ENCODE measurements at places on chromosomes 4 and X.
A peak's percentile ranks its signal among the peaks of the same experiment; 100 is the strongest.

DNA sequence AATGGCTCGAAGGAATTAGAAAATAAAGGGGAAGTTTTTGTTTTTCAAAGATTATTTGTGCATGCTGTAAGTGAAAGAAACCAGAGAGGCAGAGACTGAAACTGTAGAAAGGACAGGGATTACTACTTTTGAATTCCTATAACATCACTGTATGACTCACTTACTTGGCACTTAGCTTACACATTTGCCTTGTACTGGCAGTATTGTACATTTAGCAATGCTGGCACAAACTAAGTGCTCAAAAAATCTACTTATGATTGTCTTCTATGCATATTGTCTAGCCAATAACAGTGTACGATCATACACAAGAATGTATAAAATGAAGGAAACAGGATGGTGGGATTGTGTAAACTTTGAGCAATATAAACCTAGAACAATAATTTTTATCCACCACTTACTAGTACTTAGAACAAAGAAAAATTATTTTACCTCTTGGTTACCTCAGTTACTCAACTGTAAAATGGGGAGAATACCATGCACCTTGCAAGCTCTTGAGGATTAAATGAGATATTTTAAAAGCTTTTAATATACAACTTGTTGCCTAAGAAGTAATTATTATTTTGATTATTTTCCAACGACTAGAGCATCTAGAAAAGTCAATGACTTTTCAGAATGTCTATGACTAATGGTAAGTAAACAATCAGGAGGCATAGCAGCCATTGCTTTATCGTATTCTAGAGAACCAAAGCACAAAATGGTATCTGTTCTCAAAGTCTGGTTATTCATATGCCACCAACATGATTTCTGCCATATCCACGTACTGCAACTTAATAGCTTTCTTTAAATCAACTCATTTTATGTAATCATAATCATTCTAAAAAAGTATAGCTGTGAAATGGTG, 4.7 kb downstream of the FAM120C start:
- DNase-seq = no peak

GRCh38 chrX:76026292-76026691, 146.6 kb upstream of the PBDC1 start:
- DNase-seq = no peak

GRCh38 chr4:182547435-182547834, 304.2 kb downstream of the TENM3 start:
- no peak for DNase-seq

- no peak for DNase-seq
Observed at GRCh38 chr4:73055241-73055897, 14.1 kb downstream of the COX18 start.

DNA sequence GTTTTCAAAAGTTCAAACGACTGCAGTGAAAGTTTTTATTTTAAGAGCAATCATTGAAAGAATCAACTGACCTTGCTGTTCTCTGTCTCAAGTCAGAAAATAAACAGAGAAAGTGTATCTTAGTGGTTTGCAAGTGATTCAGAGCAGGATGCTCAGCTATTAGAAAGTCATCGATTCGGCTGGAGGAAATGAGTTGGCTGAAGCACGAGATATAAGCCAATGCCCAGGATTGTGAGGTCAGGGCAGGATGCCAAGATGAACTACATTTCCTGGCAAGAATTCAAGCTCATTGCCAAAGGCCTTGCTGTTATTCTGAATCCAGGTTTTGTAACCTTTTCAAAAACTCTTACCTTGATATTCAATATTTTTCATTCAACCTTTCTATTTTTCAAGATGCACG, 541.4 kb upstream of the BOD1L1 start:
- peak; percentile 93 for DNase-seq

- no peak for DNase-seq
Observed at GRCh38 chr4:16764622-16765021, 133.8 kb downstream of the LDB2 start.

DNA sequence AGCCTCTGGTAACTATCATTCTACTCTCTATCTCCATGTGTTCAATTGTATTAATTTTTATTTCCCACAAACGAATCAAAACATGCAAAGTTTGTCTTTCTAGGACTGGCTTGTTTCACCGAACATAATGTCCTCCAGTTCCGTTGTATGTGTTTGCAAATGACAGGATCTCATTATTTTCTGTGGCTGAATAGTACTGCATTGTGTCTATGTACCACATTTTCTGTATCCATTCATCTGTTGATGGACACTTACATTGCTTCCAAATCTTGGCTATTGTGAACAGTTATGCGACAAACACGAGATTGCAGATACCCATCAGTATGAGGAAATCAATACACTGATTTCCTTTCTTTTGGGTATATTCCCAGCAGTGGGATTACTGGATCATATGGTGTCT, 8.4 kb upstream of the LDOC1 start:
- no peak for DNase-seq

GRCh38 chr4:182426901-182427300, 183.7 kb downstream of the TENM3 start:
- DNase-seq = no peak

GRCh38 chr4:139768366-139768765, 102.7 kb downstream of the MGST2 start:
- no peak for DNase-seq

- DNase-seq = no peak
Observed at GRCh38 chr4:70120323-70120722, 33.7 kb upstream of the PRR27 start.

DNA sequence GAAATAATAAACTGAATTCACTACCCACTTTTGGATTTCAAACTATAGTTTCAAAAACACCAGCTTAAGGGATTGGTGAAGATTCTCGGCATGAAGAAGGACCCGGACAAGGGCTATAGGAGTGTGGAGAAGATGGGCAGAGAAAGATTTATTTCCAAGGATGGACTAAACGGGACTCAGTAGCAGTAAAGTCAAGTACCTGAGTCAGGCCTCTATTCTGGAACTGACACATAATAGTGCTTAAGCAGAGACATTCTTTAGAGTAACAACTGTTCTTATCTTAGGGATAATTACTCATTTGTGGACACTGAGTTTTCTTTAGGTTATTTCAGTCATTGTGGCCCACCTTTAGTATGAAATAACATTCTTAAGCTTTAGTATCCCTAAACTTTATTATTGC, 134.6 kb downstream of the GATB start:
- no peak for DNase-seq

DNA sequence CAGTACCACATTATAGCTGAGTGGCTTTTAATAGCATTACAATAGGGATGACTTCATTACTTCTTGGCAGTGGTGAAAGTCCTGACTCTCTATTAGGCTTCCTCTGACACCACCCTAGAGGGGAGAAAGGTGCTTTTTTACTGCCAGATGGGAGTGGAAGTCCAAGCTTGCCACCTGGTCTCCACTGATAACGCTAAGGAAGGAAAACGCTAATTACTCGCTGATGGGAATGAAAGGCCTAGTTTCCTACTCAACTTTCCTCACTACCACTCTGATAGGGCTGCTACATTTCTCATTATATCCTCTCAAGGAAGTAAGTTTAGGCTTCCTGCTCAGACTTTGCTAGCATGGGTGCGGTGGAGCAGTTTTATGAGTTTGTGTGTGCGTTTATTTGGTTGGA, 62.3 kb upstream of the PAGE3 start:
- DNase-seq = no peak

GRCh38 chr4:114091546-114091945, 112.1 kb upstream of the ARSJ start:
- DNase-seq = no peak

- no peak for DNase-seq
Observed at GRCh38 chrX:124435616-124436015, 89.3 kb downstream of the SH2D1A start.

DNA sequence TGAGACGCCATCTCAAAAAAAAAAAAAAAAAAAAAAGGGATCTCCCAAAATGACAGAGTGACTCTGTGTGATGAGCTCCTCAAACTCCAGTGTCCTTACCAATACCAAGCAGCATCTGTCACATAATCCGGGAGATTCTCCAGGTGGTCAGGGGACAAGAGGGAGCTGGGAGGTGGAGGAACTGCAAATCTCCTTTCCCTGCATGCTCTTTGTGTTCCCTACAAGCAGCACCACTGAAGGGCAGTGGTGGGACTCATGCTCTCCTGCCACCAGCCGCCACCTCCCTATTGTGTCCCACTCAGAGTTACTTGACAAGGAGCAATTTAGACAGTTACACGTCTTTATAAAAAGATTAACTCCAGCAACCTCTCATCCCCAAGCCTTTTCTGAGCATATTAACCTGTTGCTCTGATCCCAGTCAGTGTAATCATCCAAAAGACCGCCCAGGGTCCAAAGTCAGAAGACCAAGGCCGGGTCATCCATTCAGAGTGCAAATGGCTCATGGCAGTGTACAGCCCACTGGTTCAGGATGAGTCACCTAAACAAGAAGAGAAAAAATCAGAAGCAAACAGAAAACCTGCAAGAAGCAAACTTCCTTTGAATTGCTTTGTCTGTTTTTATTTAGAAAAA, 23.6 kb downstream of the MGST2 start:
- DNase-seq = no peak

DNA sequence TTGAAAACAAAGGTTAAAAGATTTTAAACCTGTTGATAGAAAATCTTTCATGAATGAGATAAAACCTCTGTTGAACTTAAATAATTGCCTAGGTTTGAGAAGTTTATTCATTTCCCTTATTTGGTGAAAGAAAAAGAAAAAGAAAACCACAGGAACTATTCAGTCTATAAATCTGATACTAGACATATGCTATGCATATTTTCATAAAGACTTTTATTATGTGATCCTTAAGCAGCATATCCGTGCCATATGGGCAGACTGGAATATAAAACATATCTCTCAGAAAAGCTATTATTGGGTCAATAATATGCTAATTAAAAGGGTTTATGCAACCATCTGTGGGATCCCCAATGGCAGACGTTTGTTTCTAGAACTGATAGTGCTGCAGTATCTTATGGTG, 178.7 kb downstream of the RASL11B start:
- no peak for DNase-seq

- no peak for DNase-seq
Observed at GRCh38 chrX:46587753-46588171, 14.2 kb downstream of the CHST7 start.

DNA sequence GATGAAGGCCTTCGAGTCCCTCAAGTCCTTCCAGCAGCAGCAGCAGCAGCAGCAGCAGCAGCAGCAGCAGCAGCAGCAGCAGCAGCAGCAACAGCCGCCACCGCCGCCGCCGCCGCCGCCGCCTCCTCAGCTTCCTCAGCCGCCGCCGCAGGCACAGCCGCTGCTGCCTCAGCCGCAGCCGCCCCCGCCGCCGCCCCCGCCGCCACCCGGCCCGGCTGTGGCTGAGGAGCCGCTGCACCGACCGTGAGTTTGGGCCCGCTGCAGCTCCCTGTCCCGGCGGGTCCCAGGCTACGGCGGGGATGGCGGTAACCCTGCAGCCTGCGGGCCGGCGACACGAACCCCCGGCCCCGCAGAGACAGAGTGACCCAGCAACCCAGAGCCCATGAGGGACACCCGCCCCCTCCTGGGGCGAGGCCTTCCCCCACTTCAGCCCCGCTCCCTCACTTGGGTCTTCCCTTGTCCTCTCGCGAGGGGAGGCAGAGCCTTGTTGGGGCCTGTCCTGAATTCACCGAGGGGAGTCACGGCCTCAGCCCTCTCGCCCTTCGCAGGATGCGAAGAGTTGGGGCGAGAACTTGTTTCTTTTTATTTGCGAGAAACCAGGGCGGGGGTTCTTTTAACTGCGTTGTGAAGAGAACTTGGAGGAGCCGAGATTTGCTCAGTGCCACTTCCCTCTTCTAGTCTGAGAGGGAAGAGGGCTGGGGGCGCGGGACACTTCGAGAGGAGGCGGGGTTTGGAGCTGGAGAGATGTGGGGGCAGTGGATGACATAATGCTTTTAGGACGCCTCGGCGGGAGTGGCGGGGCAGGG, 568 bp downstream of the HTT start:
- DNase-seq = peak; percentile 53

GRCh38 chr4:154658680-154659405, 46.4 kb upstream of the FGG start:
- no peak for DNase-seq

DNA sequence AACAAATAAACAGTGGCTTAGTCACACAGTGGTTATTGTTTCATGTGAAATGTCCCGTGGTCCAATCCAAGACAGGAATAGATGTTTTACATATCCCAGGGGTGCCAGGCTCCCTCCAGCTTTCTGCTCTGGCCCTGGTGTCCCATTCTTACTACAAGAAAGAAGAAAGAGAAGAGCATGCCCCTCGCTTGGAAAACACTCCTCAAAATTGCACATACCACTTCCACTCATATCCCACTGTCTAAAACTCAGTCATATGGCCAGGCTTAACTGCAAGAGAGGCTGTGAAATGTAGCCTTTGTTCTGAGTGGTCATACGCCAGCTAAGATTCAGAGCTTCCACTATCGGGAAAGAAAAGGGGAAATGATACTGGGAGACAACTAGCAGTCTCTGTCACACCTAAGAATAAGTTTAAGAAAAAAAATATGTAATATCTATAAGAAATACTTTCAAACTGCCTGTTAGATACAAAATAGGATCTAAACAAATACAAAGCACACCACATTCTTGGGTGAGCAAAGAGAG, 306.8 kb upstream of the FAM241A start:
- no peak for DNase-seq

- no peak for DNase-seq
Observed at GRCh38 chr4:5010984-5011383, 8.3 kb downstream of the CYTL1 start.

DNA sequence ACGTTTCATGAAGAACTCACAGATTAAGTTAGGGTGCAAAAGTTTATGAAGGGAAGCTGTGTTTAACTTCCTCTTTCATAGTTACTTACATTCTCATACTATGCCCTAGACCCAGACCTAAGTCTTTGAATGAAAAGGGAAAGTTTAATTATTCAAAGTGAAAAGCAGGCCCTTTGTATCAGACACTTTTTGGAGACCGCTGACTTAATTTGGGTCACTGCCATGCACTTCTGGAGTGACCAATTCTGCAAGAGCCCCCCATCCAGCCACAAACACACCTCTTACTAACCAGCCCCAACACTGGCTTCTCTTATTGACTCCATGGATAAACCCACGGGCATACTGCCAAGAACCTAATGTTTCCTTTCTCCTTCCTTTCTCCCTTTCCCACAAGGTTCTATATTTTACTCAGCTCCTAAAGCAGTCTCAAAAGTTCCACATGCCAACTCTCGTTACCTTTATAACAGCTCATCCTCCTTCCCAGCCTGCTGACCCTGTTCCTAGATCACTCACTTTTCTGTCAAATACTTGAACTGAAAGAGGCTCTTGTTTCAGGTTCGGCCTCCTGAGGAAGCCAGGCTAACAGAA, 34.5 kb downstream of the ABCE1 start:
- DNase-seq = no peak

DNA sequence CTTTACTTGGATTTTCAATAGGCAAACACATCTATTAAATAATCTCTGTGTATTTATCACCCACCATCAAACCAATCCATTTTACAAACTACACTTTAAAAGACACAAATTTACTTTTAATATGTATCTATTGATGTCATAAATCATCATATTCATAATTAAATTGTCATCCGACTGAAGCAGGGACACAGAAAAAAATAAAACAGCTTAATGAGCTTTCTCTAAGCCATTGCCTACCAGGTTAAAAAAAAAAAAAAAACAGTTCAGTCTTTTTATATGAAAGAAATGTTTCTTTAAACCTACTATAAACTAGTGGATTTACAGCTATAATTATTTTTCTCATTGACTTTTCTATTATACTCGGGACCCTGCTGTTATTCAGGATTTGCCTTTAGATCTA, 57.3 kb downstream of the PABPC4L start:
- DNase-seq = no peak
